Left lung (tissue), 14 donors: ENCODE measurements at places on chromosomes 5 and 9. TPM values are rescaled to one million over a fixed set of nuclear protein-coding genes. Genes with fewer than 3 reads are reported as not detected.

GRCh38 chr5:173679909-173680630 lies 63.6 kb upstream of the BOD1 start:
- no peak overlapping the region for H3K4me3 ChIP-seq
- H3K27ac ChIP-seq, result no peak overlapping the region
- no peaks in the 10 kb centered on the region for H3K4me1 ChIP-seq
- no peaks in the 10 kb centered on the region for H3K27me3 ChIP-seq
- DNase-seq, result no peak

DNA sequence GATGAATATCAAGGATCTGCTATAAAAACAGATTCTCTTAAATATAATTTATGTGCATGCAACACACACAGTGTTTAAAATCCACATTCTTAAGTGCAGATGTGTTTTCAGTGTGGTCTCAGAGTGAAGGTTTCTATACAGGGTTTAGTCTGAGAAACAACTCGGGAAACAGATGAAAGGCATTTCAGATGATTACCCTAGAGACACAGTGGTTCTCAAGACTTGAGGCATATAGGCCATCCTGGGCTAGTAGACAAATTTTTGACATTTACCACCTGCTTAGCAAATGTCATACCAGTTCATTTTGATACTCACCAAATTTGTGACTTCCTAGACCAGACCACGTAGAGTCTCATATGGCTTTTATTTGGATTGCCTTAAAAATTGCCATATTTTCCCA lies 216.5 kb downstream of the ARL15 start:
- no peaks in the 10 kb centered on the region for H3K4me1 ChIP-seq
- no peaks in the 10 kb centered on the region for H3K36me3 ChIP-seq
- H3K4me3 ChIP-seq, result no peak overlapping the region
- no peaks in the 10 kb centered on the region for H3K27me3 ChIP-seq
- no peak for DNase-seq

GRCh38 chr9:70303268-70303667 lies 44.5 kb downstream of the SMC5 start:
- no peaks in the 10 kb centered on the region for H3K27me3 ChIP-seq
- no peak overlapping the region for H3K4me3 ChIP-seq
- DNase-seq, result no peak
- no peaks in the 10 kb centered on the region for H3K4me1 ChIP-seq
- no peak overlapping the region for H3K27ac ChIP-seq

GRCh38 chr5:154262342-154262741 lies 71.8 kb downstream of the GALNT10 start:
- H3K4me3 ChIP-seq, result no peak overlapping the region
- H3K4me1 ChIP-seq, result no peaks in the 10 kb centered on the region
- H3K36me3 ChIP-seq, result no peaks in the 10 kb centered on the region
- H3K27ac ChIP-seq, result no peak overlapping the region

DNA sequence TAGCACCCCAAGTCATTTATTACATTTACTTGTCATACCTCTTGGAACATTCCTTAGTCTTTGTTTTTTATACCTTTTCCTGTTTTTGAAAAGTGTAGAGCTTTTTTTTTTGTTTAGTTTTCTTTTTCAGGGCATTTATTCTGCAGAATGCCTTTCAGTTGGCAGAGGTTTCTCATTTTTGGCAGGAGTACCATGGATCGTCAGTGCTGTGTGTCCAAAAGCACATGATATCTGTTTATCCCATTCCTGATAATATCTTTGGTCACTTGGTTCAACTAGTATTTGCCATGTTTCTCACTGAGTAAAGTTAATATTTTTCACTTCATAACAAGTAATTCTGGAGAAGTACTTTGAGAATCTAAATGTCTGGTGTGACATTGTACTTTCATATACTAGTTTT lies 10.7 kb downstream of the OGN start:
- H3K36me3 ChIP-seq, result no peaks in the 10 kb centered on the region
- H3K27me3 ChIP-seq, result no peaks in the 10 kb centered on the region
- no peak overlapping the region for H3K4me3 ChIP-seq

Gene LMX1B
- total RNA-seq, result 0.05 TPM
